M059J (cell line): ENCODE measurements at places on chromosomes 4 and X. TPM values are rescaled to one million over a fixed set of nuclear protein-coding genes. Genes with fewer than 3 reads are reported as not detected.

EDNRA gene
- 4.3 and 6.5 TPM in 2 replicates for total RNA-seq

ODAPH gene
- total RNA-seq, result 0.10 TPM in 1 of 2 replicates, not detected in the other

DNA sequence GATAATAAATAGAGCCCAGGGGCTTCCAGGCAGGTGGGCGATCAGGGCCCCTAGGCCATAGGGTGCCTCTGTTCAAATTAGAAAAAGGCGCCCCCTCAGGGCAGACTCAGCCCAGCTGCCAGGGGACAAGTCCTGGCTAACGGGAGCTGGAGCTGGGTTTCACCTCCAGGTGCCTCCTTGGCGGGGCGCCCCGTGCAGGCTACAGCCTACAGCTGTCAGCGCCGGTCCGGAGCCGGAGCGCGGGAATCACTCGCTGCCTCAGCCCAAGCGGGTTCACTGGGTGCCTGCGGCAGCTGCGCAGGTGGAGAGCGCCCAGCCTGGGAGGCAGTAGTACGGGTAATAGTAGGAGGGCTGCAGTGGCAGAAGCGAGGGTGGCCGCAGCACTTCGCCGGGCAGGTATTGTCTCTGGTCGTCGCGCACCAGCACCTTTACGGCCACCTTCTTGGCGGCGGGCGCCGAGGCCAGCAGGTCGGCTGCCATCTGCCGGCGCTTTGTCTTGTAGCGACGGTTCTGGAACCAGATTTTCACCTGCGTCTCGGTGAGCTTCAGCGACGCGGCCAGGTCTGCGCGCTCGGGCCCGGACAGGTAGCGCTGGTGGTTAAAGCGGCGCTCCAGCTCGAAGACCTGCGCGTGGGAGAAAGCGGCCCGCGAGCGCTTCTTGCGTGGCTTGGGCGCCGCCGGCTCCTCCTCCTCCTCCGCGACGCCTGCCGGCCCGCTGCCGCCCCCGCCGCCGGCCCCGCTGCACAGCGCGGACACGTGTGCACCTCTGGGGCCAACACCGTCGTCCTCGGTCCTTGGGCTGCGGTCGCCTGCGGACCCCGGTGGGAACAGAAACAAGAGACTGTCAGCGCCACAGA, 2.4 kb downstream of the NKX3-2 start:
- no peak for DNase-seq

- DNase-seq, result no peak
Measured at GRCh38 chr4:99991741-99992140, 41.7 kb upstream of the H2AZ1 start.

DNA sequence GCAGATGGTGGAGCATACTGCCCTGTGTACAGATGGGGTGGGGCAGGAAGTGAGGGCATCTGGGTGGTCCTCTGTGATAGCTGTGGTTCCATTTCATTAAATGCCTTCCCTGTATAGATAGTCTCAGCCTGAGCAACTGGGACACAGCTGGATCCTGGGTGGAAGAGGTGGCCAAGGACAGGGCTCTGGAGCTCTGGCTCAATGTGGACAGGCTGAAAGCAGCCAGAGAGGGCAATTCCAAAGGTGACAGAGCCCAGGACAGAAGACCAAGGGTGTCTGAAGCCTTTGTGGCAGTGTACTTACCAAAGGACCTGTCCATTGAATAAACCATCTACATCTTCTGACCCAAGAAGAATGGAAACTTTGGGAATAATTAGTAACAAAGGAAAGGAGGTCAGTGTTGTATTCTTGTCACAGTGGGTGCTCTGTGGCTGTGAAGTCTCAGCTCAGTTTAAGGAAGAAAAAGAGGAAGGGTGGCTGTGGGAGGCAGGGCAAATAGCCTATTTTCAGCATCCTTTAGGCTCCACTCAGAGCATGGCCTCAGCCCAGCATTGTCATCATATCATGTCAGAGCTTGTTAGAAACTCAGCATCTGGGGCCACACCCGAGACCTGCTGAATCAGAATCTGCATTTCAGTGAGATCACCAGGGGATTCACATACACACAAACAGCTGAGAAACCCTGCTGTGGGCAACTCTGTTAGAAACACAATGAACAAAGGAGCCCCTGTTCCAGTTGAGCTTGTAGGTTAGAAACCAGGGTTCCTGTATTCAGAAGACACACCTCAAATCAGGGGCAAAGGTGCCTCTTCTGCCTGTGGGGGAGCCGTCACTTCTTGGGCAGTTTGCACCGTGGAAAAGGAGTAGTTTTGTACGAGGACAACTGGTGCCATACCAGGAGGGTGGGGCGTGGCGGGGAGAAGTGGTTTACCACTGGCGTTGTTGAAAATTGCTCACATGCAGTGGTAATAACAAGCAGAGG, 168.6 kb downstream of the PTTG2 start:
- no peak for DNase-seq

DNA sequence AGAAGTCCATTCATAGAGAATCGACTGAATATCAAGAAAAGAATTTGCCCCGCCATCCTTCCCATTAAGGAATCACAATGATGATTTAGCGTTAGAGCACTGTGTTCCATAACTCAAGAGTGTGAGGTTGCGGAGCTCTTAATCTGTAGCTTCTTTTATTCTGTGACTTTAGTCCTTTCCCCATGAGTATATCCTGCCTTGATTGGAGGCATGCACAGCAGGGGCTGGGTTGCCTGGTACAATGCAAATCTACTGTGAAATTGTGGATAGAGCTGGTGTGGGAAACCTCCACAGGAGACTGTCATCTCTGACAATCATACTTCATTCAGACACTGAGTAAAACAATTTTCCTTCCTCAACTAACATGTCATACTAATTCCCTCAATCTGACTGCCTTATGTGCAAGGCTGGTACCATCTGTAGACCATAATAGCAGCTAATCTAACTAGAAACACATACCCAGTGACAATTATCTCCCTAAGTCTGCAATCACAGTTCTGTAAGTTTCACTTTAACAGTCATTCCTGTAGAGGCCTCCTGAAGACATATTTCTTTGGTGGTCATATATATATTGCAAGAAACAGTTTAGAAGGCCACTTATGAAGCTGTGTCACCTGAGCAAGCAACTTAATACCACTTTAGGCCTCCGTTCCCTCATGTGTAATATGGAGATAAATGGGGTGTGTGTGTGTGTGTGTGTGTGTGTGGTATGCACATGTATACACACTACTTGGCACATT, 355.2 kb upstream of the FAM241A start:
- no peak for DNase-seq

GRCh38 chr4:149409146-149409545, 406.5 kb downstream of the IQCM start:
- DNase-seq, result peak; percentile 92

DNA sequence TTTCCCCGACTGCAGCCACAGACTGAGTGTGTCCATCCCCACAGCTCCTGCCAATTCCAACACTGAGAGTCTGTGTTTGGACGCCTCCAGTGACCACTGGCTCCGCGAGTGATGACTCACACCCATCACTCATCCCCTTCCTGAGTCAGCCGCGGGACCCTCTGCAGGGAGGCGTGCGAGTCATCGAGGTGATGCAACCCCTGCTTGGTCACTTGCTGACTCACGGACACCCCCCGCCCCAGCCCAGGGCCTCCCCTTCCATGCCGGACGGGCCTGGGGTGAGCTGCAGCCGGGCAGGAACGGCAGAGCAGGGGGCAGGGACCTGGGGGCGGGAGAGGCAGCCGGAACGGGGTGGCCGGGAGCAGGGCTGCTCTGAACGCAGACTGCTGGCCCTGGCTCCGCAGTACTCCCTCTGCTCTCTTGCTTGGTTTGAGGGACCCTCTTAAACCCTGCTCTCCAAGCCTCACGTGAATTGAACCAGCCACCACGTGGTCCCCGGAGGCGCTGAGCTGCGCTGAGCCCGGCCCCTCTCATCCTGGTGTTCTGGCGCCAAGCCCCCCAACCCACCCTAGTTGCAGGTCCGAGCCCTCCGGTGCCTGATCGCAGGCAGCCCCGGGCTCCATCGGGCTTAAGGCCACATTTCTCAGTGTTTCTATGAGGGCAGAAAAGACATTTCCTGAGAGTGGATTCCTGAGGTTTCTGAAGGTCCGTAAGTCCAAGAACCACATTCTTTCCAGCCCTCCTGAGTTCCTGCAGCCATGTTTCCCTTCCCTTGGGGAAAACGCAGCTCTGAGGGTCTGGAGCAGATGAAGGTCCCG, 32.4 kb downstream of the FGFRL1 start:
- peak; percentile 99 for DNase-seq

GRCh38 chr4:66633477-66633876, 911.8 kb downstream of the CENPC start:
- DNase-seq, result peak; percentile 9
